GM12865 (cell line): ENCODE measurements at places on chromosomes 2 and 18.
A peak's percentile ranks its signal among the peaks of the same experiment; 100 is the strongest.

DNA sequence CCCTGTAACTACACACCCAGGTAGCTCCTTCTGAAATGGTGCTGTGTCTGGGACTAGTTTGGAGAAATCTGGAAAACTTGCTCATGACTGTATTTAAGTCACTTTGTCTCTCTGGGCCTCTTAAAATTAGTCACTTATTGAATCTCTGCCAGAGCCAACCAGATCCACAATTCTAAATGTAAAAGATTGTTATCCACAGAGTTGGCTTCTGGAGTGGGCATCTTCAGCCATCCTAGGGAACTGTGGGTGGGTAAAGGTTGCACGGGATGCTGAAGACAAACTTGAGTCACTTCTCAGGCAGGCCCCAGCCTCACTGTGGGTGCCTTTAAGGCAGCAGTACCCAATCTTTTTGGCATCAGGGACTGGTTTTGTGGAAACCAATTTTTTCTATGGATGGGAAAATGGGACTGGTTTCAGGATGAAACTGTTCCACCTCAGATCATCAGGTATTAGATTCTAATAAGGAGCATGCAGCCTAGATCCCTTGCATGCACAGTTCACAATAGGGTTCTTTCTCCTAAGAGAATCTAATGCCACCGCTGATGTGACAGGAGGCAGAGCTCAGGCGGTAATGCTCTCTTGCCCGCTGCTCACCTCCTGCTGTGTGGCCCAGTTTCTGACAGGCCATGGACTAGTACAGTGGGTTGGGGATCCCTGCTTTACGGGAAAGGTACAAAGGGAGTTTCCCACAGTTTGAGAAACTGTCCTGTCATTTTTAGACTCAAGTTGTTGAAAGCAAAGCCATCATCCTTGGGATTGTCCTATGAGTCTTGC, 98.3 kb upstream of the SPRED2 start:
- no peak for DNase-seq

DNA sequence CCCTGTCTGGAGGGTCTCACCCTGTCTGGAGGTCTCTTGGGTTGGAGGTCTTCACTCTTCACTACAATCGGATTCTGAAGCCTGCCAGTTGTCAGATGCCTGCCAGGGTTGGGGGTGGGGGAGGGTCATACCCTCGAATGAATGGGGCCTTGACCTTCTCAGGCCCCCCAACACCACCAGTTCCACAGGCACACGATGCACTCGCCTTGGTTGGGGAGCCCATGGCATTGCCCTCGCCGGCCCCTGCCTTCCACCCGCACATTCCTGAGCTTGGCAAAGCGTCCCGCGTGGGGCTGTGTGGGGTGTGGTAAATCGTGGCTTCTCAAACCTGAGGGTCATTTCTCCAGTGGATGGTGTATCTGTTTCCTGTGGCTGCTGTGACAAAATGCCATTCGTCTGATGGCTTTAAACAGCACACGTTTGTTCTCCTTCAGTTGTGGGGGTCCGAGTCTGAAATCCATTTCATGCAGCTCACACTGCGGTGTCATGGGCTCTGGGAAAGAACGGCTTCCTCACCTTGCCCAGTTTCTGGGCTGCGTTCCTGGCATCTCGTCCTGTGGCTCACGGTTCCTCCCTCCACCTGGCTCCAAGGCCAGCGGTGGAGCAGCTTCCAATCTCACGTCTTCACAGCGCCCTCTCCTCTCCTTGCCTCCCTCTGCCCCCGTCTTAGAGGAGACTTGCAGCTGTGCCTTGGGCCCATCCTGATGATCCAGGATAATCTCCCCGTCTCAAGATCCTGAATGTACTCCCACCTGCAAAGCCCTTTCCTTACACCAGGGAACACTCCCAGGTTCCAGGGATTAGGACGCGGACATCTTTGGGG, 38.0 kb upstream of the HPCAL1 start:
- no peak for DNase-seq

DNA sequence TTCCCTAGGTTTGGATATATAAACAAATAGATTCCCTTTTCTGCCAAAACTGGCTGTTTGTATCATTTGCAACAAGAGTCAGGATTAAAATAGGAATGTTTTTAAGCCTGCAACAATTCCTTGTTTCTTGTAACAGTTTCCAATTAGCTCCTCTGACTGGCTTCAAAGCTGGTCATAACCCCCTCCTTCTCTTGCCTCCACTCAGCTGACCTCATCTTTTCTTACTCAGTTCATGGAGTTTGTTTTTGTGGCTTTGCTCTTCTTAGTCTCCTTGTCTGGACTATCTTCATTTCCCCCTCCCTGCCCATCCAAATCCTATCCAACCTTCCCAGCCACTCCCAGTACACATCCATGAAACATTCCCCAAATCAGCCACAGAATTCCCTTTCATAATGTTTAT, 14.3 kb upstream of the RAPH1 start:
- no peak for DNase-seq

- no peak for DNase-seq
Observed at GRCh38 chr2:129904532-129905446, 74.7 kb upstream of the RAB6C start.

GRCh38 chr2:34242763-34243123, 643.6 kb upstream of the FAM98A start:
- DNase-seq: no peak

DNA sequence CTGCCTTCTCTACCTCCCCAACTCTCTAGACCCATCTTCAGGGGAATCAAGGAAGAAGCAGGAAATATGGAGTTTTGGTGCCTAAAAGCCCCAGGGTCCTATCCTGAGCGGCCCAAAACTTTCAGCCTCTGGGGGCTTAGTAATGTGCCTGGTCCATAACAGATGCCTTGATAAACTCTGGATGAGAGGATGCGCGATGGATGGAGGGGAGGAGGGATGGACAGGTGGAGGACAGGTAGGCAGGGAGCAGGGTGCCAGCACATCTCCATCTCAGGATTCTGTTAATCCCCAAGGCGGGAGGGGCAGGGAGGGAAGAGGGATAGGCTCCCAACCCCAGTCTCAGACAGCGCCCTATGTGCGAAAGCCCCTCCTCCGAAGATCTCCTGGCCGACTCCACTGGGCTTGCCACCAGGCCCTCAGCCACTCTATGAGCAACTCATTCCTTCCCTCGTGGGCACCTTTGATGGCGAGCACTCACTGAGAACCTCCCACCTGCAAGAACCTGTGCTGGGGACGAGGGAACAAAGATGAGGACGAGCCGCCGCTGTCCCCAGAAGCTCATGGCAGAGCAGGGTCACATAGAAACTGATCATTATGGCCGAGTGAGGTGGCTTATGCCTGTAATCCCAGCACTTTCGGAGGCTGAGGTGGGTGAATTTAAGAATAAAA, 23.1 kb downstream of the HS1BP3 start:
- no peak for DNase-seq

- no peak for DNase-seq
Observed at GRCh38 chr2:1714291-1715064, 29.8 kb downstream of the PXDN start.

- DNase-seq: no peak
Observed at GRCh38 chr2:228916416-228917090, 354.5 kb downstream of the PID1 start.

DNA sequence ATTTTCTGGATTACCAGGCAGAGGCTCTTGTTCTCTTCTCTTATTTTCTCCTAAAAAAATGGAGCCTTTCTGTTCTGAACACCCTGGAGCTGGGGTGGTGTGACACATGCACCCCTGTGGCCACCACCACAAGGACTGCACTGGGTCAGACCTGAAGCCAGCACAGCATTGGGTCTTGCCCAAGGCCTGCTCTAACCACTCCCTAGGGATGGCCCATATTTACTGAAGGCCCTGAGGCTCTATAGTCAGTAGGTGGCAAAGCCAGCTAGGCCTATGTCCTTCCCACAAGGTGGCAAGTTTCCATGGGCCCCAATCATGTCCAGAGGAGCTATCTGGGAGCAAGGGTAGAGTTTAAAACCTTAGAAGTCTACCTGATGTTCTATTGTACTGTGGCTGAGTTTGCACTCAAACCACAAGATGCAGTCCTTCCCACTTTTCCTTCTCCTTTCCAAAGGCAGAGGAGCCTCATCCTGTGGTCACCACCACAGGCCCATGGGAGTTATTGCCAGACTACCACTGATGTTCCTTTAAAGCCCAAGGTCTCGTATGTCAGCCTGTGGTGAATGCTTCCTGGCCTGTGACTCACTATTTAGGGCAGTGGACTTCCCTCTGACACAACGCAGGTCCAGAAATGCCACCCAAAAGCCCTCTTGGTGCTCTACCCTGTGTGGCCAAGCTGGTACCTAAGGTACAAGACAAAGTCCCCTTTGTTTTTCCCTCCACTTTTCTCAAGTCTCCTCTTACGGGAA, 15.0 kb upstream of the FMNL2 start:
- no peak for DNase-seq

GRCh38 chr2:113105047-113105785, 22.2 kb upstream of the IL1RN start:
- DNase-seq: no peak

DNA sequence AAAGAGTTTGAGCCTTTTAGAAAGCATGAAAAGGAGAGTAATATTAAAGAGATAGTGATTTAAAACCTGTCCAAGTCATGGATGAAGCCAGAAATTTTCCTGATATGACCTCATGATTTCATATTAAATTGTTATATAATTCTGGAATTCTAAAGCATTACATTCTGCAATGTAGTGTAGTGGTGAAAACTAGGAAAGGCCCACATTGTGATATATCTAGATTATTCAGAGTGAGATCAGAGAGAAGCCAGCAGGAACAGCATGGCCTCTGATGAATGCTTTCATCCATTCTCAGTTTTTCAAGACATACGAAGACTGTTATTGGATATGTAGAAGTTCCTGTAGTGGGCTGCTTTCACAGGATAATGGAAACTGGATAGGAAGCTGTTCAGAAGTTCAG, 98.8 kb downstream of the LCLAT1 start:
- DNase-seq: no peak

- DNase-seq: no peak
Observed at GRCh38 chr18:50076277-50076676, 118.7 kb downstream of the MYO5B start.

- no peak for DNase-seq
Observed at GRCh38 chr2:36572719-36573059, 25.3 kb downstream of the FEZ2 start.

DNA sequence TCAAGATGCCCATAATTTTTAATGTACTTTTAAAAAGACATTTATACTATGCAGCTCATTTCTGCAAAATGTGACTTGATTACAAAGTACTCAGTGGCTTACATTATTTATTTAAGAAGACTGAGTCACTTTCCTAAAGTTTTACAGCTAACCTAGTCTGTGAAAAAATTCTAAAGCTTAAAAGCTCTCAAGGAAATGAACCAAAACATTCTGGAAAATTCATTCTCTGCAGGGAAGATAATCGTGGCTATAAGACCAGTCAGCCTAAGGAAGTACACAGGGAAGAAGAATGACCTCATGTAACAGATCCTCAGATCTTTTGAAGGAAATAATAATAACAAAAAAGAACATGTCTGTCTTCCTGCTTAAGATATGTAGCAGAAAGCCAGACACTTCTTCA, 232.1 kb upstream of the STK17B start:
- DNase-seq: no peak

DNA sequence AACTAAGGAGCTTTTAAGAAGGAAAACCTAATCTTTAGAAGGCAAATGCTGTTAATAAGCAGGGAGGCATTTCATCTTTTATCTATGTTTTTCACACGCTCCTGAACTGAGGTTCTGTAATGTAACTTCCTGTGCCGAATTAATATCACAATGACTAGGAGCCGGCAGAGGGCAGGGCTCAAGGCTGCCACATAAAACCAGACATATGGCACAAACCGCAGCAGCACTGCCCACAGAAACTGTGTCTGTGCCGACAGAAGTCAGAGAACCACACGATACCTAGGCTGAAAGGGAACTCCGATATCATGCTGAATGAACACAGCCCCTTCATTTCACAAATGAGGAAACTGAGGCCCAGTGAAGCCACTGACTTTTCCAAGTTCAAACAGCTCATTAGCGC, 112.1 kb downstream of the EIPR1 start:
- no peak for DNase-seq

GRCh38 chr2:26162963-26163362, 9.9 kb upstream of the GAREM2 start:
- DNase-seq: no peak

DNA sequence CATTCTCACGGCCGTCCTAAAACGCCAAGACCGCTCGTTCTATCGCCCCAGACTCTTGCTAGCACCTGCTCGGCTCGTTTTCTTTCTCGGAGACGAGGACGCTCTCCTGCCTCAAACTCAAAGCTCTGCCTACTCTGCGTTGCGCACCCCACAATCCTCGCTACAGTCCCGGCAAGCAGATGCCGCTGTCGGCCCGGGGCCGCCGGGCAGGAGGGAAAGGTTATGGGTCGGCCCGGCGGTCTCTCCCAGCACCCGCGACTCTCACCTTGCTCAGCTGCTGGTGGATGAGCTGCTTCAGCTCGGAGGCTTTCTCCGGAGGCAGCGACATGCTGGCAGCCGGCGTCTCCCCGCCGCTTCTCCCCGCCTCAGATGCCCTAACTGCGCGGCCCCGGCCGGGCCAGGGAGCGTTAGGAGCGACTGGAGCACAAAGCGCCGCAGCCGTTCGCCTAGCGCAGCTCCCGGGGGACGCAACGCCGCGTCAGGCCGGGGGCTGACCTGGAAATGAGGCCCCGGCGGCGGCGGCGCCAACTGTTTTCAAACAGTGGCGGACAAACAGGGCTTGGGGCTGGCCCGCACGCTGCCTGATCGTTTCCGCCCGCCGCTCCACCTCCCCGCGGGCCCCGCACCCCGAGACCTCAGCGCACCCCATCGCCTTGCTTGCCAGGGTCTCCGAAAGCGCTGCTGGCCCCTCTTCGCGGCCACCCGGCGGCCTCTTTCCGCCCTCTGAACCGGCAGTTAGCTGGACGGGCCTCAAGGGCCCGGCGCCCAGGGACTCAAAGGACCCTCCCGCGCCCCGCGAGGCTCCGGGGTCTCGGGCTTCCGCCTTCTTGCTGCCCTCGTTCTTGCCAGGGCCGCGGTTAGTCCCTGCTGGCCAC, at the start of the genes CEP76 and PSMG2:
Gene CEP76, minus strand, starts transcription at position 503 of the 875 bp plus-strand sequence. Its CDS starts 175 bp downstream, at position 328.
Gene PSMG2, plus strand, starts transcription at position 822 of the 875 bp plus-strand sequence. CDS start 66 bp downstream, outside the sequence.
- DNase-seq: peak; percentile 95

- DNase-seq: no peak
Observed at GRCh38 chr18:46531482-46531881, 125.5 kb downstream of the LOXHD1 start.

DNA sequence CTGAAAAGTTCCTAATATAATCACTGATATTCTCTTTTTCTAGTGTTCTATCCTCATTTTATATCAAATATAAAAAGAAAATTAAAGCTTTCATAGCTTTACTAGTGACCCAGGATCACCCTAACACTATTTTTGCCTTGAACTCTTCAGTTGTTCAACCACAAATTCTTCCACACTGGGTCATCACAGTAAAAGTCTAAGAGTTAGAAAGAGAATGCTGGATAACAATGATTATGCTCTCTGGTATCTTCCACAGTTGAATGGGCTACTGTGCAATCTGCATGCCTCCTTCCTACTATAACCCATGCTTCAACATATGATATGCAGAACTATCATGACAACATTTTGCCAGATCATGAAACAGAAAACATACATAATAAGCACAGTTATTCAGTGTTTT, 32.3 kb downstream of the CHN1 start:
- DNase-seq: no peak
